C1 segment of cervical spinal cord (tissue), 14 donors: ENCODE measurements at places on chromosomes 2 and 18.

DNA sequence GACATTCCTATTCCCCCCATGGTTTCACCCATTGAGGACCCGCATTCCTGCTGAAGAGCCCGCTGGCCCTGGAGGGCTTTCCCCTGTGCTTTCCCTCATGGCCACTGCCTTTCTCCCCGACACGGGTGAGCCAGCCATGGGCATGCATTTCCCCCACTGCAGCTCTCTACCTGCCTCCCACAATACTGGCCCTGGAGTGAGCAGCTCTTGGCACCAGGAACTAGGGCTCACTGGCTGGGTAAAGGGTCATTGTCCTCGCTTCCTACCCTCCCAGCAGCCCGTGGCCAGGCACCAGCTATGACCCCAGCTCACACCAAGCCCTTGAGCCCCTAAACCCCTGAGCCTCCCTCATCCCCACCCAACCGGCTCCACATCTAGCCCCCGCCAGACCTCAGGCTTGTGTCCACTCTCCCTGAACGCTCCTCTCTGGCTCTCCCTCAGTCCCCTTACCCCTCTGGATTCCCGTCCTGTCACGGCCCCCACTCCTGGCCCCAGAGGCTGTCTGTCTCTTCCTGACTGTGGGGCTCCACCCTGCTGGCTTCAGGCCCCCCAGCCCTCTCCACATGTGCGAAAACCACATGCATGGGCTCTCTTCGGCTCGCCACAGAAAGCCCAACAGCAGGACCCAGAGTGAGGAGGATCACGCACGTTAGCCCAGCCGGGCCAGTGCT lies 199.8 kb downstream of the ZFP36L2 start:
- DNase-seq = no peak

- no peak for DNase-seq
Observed at GRCh38 chr2:195945056-195945455, 123.6 kb downstream of the DNAH7 start.

GRCh38 chr2:71940695-71941094 lies 207.0 kb downstream of the CYP26B1 start:
- DNase-seq = no peak

DNA sequence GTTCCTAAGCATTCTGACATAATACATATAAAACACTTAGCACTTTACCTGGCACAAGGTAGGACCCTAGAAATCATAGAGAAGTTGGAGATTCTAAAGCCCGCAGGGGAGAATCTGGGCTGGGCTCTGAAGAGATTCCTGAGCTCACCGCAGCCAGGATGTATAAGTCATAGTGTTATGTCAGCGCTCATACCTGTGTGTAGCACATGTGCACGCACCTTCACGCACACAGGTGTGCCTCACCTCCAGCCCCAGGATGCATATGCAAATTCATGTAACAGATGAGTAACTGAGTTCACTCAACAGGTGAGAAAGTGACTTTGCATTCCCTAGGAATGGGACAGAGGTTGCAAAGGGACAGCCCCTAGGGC lies 7.9 kb upstream of the SDC1 start:
- DNase-seq = no peak

DNA sequence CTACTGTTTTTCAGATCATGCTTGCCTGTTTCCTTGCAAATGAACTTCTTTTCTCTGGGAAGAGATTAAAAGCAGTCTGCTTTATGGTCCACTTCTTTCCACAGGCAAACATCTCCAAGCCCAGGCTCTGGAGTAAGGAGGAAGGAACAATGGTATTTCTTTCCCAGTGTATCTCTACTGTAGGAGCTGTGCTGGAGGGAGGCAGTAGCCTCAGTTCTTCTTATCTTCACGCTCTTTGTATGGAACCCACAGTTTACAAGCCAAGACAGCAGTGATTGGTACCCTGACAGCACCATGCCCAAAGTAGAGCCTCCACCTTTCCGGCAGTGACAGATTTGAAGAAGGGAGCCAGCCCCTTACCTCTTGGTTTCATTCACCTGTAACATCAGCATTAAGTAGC lies 35.2 kb downstream of the SPOPL start:
- DNase-seq = no peak

DNA sequence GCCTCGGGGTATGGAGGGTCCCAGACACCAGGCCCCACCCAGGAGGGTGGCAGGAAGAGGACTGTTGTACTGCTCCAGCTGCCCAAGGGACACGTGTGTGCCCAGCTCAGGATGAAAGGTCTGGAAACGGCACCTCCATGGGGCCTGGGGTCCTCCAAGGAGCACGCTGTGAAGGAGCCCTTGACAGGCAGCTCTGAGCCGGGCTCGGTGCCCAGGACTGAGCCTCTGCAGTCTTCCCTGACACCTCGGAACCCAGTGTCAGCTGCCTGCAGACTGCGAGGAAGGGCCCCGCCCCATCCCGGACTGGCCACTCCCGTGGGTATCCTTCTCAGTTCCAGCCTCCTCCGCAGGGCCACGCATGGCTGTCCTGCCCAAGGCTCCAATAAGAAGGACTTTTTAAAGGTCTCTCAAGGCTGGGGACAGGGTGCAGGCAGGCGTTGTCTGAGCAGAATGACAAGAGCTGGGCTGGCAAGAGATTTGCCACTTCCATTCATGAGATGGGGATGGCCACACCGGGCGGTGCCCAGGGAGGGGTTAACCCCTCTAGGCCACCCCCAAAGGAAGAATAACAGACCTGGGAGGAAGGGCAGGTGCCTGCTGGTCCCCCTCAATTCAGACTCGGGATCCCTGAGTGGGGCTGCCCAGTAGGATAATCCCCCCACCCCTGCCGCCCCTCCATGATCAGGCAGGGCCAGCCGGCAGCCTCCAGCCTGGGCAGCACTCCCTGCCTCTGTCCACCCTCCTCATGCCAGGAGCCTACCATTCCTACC lies 8.9 kb downstream of the ECEL1 start:
- DNase-seq = no peak

GRCh38 chr2:137964066-137964858 lies at the start of gene HNMT:
Gene HNMT (plus strand): TSS chr2:137964473. CDS start chr2:137964492, 19 bp downstream.
- peak; percentile 54 for DNase-seq

DNA sequence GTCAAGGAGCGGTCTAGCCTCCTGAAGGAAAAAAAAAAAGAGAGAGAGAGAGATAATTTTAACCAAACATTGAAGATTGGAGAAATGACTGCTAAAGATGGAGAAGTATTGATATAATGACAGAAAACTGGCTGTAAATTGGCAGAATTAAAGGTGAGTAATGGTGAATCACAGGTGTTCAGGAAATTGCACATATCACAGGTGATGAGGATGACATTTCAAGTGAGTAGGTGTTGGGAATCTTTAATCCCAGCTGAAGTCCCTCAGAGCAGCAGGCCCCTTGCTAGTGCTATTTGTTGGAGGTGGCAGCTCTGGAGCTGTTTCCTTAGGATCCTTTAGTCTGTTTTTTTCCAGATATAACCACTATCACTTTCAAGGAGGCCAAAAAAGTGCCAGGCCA lies 678.4 kb upstream of the VRK2 start:
- no peak for DNase-seq

- no peak for DNase-seq
Observed at GRCh38 chr2:60468382-60469085, 84.9 kb downstream of the BCL11A start.

GRCh38 chr2:71536226-71536671 lies 82.9 kb downstream of the DYSF start:
- DNase-seq = no peak

DNA sequence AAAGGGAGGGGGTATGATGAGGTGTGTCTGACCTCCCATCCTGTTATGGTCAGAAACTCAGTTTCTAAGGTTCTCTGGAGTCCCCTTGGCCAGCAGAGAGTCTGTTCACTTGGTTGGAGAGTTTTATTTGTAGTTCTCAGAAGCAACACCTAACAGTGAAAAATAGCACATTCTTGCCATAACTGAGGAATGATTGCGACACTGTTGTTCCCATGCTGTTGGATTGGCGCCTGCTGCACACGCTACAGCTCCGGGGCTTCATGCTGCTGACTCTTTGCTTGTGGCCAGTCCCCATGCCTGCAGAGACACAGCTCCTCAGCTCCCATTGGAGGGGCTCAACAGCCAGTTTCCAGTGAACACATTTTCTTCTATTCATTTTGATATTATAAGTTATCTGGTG lies 42.1 kb downstream of the TPGS2 start:
- no peak for DNase-seq

GRCh38 chr2:86592547-86593230 lies 29.4 kb upstream of the CHMP3 start:
- no peak for DNase-seq

DNA sequence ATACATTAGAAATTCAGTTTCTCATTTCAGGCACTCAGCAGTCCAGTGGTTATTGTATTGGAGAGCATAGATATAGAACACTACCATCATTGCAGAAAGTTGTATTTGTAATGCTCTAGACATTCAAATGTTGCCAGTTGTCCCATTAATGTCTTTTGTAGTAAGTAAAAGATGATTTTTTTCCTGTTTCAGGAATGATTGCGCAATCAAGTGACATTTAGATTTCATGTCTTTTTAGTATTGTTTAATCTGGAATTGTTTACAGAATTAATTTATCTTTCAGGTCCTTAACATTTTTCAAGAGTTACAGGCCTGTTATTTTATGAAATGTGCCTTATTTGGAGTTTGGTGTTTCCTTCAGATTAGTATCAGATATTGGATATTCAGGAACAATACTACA lies 134.7 kb downstream of the MSTN start:
- DNase-seq = no peak

GRCh38 chr2:21607572-21607971 lies 483.8 kb downstream of the TDRD15 start:
- DNase-seq = no peak

GRCh38 chr2:138787053-138787666 lies 7.0 kb upstream of the NXPH2 start:
- no peak for DNase-seq

DNA sequence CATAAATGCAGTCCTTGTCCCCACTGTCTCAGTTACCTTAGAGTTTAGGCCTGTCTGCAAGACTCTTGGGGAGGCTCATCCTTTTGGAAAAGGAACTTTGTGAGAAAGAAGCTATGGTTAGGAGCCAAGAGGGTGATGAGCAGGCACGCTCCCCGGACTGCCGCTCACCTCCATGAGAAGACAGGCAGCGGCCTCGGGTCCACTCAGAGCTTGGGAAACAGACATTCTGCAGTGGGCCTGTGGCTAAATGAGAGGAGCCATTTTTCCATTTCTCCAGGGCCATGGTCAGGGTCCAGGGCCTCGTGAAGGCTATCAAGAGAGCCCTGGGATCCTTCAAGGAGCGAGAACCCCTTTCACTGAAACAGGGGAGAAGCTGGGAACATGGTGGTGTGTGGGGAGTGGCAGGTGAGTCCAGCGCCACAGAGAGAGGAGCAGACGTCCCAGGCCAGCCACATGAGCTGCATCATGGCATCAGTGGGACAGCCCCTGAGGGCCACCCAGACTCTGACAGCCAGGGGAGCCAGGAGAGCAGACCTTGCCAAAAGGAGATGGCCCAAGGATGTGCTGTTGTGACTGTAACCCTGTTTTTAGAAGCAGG lies 4.0 kb upstream of the TEX51 start:
- no peak for DNase-seq

GRCh38 chr2:68839260-68839833 lies 31.9 kb downstream of the BMP10 start:
- DNase-seq = no peak

DNA sequence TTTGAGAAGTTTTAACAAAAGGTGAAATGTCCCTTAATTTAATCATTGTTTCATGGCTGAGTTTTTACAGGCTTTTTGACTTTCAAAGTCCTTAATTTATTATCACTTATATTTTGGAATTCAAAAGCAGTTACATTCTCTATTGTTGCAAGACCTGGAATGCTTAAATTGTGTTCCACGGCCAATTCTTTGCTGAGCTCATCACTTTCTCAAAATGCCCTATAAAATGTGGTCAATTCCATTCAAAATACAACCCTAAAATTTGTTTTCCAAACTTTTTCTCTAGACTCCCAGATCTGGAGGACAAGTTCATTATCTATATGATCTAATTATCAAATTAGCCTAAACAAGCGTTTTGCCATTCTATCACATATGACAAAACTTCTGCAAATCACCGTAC lies 1051.2 kb downstream of the TDRD15 start:
- no peak for DNase-seq

- no peak for DNase-seq
Observed at GRCh38 chr18:61854578-61855448, 38.0 kb downstream of the RNF152 start.

- DNase-seq = no peak
Observed at GRCh38 chr2:105954891-105955290, 210.2 kb downstream of the NCK2 start.

DNA sequence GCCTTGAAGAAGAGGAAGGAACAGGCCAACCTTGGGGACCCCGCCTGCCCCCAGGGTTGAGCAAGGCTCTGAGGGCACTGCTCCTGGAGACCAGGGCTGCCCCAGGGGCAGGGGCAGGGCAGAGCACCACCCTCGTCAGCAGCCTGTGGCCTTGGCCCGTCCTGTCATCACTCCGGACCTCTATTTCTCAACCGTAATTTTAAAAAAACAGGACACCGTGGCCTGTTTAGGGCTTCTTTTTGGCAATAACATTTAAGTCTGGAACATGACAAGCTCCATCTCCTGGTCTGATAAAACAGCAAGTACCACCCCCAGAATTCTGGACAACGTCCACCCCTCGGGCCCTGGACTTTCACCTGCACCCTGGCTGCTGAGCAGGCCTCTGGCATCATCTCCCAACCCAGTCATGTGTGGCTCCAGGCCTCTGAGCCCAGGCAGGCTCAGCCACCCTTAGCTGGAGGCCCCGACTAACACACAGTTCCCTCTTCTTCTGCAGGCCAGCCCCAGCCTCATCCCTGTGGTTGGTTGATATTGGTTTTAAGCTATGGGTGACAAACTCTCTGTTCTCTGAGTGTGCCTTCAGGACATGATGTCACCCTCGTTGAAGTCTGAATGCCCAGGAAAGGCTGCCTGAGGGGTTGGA lies 22.6 kb upstream of the ID2 start:
- no peak for DNase-seq

DNA sequence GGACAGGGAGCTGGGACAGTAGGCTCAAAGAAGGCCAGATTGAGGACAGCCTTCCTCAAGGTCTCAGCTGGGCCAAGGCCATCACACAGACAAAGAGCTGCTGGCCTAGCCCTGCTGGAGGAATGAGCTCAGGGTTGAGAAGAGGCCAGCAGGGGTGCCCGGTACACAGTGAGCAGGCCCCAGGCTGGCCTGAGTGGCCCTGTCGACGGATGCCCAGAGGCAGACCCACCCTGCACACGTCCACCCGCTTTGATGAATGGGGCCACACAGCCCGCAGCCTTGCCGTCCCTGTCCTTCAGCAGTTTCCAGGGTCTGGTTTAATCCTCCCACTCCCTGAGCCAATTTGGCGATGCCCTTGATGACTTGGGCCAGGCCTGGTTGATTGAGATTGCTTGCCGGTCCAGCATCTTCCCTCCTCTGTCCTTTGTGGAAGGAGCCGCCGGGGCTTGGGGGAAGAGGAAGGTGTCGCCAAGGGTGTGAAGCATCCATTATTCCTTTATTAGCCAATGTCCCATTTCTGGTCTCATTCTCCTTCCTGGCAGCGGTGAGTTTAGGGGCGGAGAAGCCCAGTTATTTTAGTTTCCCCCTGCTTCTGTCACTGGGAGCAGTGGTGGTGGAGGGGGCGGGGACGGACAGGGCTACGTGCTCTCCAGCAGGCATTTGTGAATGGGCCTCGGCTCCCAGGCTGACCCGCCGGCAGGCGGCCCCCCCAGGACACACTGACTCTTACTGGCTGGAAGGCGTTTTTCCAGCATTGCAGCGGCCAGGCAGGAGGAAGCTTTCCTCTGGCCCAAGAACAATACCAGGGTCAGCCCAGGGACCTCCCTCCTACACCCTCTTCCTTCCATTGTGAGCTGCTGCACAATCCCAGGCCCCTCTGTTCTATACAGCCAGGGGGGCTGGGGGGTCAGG lies 141.8 kb downstream of the CTIF start:
- DNase-seq = peak; percentile 50
